ENCODE measurements at places on chromosomes 7 and 10.
A peak's percentile ranks its signal among the peaks of the same experiment; 100 is the strongest.

GRCh38 chr10:73810735-73811465 is 498 bp downstream of the NDST2 start:
- DNase-seq, result peak; percentile 31

DNA sequence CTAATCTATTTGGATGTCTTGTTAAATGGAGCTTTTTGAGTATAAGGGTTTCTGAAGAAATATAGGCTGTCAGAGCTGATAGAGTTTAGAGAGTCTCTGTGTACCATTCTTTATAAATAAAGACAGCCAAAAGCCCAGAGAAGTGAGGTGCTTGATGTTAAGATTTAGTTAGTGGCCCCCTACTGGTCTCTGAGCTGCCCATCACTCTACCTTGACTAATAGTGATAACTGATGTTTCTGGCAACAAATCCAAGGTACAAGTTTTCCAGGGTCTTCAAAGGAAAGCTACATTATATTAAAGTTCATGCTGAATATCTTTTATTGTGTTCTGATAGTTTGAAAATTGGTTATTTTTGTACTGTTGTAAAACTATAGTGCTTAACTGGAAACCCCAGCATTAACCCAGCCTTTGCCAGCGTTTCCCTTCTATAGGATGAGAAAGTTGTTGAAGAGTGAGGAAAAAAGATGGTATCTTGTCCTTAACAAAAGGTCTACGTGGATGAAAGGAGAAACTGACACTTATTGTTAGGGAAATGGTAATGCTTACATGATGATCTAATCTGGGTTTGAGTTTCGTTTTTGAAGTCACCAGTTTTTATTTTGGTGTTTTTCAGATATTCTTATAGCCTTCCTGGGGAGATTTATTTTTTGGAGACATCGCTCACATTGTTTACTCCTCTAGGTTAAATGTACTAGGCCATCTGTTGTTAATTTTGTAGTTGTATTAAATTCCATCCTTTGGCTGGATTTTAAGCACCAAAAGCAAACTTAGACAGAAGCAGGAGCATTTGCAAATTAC is 79.0 kb downstream of the AUTS2 start:
- DNase-seq, result no peak

GRCh38 chr10:60359066-60359465 is 30.6 kb downstream of the ANK3 start:
- DNase-seq, result no peak

GRCh38 chr7:113775401-113775800 is 143.4 kb downstream of the PPP1R3A start:
- no peak for DNase-seq

- DNase-seq, result no peak
Observed at GRCh38 chr7:87581723-87582122, 19.0 kb downstream of the ABCB1 start.

- peak; percentile 39 for DNase-seq
Observed at GRCh38 chr7:48130658-48131108, 40.6 kb upstream of the ABCA13 start.

Measured in amniotic epithelial cell (primary cell).